Activated naive CD8-positive, alpha-beta T cell treated with anti-CD3 and anti-CD28 coated beads for 36 hours (primary cell): ENCODE measurements at places on chromosomes 1 and 21. TPM values are rescaled to one million over a fixed set of nuclear protein-coding genes. Genes with fewer than 3 reads are reported as not detected.

DNA sequence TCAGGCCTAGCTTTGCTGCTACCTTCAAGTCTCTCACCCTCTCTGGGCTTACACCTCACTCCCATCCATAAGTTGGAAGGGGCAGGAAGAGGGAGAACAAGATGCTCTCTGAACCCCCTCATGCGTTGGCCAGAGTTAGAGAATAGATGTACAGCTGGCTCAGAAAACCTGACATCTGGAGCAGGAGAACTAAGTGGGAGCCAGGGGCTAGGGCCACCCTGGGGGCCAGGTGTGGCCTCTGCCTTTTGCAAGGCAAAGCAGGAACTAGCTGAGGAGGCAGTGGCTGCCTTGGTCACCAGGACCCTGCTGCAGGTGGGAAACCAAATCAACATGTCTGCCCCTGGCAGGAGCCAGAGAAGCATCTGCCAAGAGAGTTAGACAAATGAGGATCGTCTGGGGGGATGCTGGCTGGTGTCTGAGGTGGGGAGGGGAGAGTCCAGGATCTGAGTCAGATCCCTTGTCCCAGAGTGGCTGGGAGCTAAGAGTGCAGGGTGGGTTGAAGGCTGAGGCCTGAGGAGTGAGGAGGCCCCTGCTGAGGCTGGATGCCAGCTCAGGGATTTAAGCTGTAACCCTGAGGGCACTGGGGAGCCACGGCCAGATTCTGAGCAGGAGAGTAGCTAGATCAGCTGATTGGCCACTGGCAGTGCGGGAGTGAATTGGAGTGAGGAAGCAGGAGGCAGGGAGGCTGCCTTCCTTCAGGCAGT, 115.0 kb downstream of the EPHB2 start:
- H3K36me3 ChIP-seq, result no peaks in the 10 kb centered on the region
- no peak overlapping the region for H3K27ac ChIP-seq
- H3K27me3 ChIP-seq, result no peaks in the 10 kb centered on the region

DNA sequence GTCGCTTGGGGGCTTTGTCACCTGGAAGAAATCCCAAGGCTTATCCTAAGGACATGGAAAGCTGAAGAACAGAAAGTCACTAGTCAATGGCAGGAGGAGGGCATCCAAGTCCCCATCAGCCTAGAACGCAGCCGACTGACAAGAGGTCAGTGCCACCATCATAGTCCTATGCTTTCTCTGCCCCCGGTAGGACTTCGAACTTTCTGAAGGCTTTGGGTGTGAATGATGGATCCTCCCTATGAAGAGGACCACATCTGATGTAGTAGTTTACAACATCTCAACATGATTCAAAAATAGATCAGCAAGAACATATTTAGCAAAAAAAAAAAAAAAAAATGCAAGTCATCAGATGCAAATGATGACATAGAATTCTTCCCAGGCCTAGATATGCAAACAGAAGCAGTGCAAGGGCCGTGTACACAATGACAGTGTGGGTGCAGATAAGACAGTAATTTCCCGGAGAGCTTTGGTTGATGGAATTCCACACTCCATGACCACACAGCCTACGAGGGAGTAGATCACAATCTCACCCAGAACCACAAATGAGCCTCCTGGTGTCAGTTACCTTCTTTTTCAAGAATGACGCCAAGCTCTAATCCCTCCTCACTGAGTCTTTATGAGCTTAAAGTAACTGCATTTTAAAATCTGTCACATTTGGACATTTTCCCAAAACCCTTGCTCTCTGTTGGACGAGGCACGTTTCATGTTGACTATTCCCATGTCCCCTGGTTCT, 88.2 kb downstream of the PSMG1 start:
- DNase-seq, result no peak
- H3K4me3 ChIP-seq, result no peak overlapping the region
- H3K27ac ChIP-seq, result no peak overlapping the region
- H3K27me3 ChIP-seq, result no peaks in the 10 kb centered on the region

Gene GPR25
- not detected for total RNA-seq

- H3K4me1 ChIP-seq, result peaks cover 79% of the 10 kb centered on the region
- no peaks in the 10 kb centered on the region for H3K27me3 ChIP-seq
- H3K27ac ChIP-seq, result peak overlapping the region; percentile 58
- peak; percentile 53 for DNase-seq
- H3K4me3 ChIP-seq, result peak overlapping the region; percentile 64
Observed at GRCh38 chr1:206909161-206909882, 12.1 kb downstream of the IL24 start.

DNA sequence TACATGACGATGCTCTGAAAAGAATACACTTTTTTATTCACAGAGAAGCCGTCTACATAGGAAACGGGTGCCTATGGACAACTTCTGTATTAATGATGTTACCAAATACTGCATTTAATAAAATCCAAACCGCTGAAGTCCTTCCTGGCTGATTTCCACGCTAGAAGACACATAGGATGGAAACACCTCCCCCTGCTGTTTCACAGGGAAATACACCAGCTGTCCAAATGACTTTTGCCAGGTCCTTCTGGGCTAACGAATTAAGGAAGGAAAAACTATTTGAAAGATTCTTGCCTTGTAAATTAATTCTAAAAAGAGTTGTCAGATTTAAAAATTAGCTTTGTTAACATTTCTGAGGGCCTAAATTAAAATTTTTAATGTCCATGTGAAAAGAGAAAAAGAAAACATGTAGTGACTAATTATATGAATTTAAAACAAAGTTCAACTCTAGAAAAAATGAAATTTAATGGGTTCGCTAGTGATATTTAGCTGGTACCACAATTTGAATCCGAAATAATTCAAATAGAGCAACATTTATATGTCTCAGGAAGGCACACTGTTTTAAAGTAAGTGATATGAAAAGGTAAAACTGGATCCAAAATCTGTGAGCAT, 146.0 kb downstream of the RERE start:
- H3K27ac ChIP-seq, result no peak overlapping the region
- DNase-seq, result no peak
- no peaks in the 10 kb centered on the region for H3K27me3 ChIP-seq
- H3K4me1 ChIP-seq, result peaks cover 38% of the 10 kb centered on the region

Gene CSDE1
- 530 TPM for total RNA-seq

- no peak overlapping the region for H3K4me3 ChIP-seq
- peaks cover 3% of the 10 kb centered on the region for H3K4me1 ChIP-seq
- H3K36me3 ChIP-seq, result no peaks in the 10 kb centered on the region
- H3K27ac ChIP-seq, result no peak overlapping the region
- DNase-seq, result peak; percentile 22
- H3K27me3 ChIP-seq, result peaks cover 22% of the 10 kb centered on the region
Observed at GRCh38 chr1:16026723-16027484, 5.1 kb downstream of the CLCNKA start.

Gene CADM3
- not detected for total RNA-seq

Gene SPAG17
- not detected for total RNA-seq

Gene PHGDH
- total RNA-seq, result 289 TPM

GRCh38 chr1:150233359-150234308, 2.3 kb downstream of the ANP32E start:
- peaks cover 9% of the 10 kb centered on the region for H3K27me3 ChIP-seq
- peaks cover 28% of the 10 kb centered on the region for H3K36me3 ChIP-seq

- peaks cover 5% of the 10 kb centered on the region for H3K4me1 ChIP-seq
- peaks cover 8% of the 10 kb centered on the region for H3K36me3 ChIP-seq
- no peak for DNase-seq
- no peak overlapping the region for H3K4me3 ChIP-seq
- no peaks in the 10 kb centered on the region for H3K27me3 ChIP-seq
- no peak overlapping the region for H3K27ac ChIP-seq
Observed at GRCh38 chr1:76343356-76343755, 268.8 kb downstream of the ST6GALNAC3 start.

DNA sequence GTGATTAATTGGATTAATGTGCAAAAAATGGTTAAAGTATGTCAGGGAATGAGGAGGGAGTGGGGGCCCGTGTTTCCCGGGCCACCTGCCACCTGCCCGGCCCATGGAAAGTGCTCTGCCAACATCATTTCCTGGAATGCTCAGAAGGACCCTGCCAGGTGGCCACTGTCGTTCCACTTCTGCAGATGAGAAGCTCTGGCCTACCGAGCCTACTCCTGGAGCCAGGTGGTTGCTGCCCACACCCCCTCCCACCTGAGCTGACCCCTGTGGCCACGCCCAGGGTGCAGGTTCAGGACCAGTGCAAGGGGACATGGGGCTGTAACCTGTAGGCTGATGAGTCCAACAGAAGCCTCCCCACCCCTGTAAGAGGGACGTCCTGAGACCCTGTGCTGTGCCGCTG, 99.7 kb downstream of the PRDM16 start:
- H3K36me3 ChIP-seq, result no peaks in the 10 kb centered on the region
- no peak overlapping the region for H3K27ac ChIP-seq
- peaks cover 2% of the 10 kb centered on the region for H3K4me1 ChIP-seq
- DNase-seq, result no peak

DNA sequence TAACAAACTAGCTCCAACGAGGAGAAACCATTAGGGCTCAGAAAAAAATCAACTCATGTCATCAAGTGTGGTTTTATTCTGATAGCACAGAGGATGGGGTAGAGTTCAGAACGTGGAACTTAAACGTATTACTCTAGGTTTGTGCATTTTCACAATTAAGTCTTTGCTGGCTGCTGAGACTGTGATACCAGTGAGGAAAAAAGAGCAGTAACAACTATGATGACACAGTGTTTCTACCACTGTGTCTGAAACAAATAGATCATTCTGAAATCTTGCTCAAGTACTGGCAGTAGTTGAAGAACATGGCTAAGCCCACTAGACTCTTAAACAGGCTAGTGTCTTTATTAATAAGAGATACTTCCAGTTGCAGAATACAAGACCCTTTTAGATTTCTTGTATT, 31.0 kb downstream of the NUCKS1 start:
- H3K4me3 ChIP-seq, result no peak overlapping the region
- no peaks in the 10 kb centered on the region for H3K27me3 ChIP-seq
- peak overlapping the region; percentile 43 for H3K27ac ChIP-seq
- no peak for DNase-seq
- H3K36me3 ChIP-seq, result peaks cover 54% of the 10 kb centered on the region

Gene VANGL2
- total RNA-seq, result 0.24 TPM
